ENCODE measurements at places on chromosomes 11 and 22.

- DNase-seq, result no peak
These were observed 339.5 kb upstream of the LUZP2 start for GRCh38 chr11:24157316-24157715.

- DNase-seq, result no peak
These were observed 523 bp upstream of the ARHGAP42 start for GRCh38 chr11:100686476-100687053.

GRCh38 chr11:74694136-74694930, 36.9 kb downstream of the CHRDL2 start:
- no peak for DNase-seq

DNA sequence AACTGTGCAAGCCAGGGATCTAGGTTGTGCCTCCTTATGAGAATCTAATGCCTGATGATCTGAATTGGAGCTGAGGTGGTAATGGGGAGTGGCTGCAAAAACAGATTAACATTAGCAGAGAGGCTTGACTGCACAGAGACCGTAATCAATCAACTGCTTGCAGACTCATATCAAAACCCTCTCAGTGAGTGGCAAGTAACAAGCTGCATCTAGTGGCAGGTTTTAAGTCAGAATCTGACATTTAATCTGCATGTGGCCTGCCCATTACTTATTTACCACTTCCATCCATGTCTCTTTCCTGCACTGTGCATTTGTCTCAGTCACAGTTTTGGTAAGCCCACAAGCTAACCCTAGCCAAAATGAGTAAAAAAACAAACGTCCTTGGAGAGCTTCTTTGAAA, 11.2 kb downstream of the C11orf58 start:
- no peak for DNase-seq

- DNase-seq, result no peak
These were observed 24.6 kb downstream of the COA4 start for GRCh38 chr11:73852049-73852448.

DNA sequence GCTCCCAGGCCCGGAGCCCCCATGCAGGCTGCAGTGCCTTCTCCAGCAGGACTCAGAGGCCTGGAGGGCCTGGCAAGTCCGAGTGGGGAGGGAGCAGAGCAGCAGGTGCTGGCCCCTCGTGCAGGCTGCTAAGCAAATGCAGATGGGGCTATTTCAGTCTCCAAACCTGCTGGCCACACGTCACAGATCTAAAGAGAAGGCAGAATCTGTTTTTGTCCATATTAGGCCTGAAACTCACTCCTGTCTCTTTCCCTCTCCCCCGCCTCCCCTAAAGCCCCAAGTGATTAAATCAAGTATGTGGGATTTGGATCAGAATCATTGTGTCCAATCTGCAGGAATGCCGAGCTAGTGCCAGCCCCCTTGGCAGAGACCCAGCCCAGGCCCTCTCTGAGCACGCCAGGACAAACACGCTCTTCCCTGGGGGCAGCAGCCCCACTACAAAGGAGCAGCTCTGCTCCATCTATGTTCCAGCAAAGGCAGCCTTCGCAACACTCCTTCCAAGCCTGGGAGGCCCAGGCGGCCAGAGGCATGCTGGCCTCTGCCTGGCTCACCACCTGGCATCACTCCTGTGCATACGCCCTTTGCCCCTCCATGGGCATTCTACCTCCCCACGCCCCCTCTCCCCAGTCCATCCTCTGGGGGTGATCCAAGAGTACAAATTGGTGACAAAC, 26.5 kb downstream of the RPL27A start:
- peak; percentile 56 for DNase-seq

- no peak for DNase-seq
These were observed 138.2 kb downstream of the NECTIN1 start for GRCh38 chr11:119590651-119591351.
